ENCODE measurements at places on chromosomes 16 and 17.

DNA sequence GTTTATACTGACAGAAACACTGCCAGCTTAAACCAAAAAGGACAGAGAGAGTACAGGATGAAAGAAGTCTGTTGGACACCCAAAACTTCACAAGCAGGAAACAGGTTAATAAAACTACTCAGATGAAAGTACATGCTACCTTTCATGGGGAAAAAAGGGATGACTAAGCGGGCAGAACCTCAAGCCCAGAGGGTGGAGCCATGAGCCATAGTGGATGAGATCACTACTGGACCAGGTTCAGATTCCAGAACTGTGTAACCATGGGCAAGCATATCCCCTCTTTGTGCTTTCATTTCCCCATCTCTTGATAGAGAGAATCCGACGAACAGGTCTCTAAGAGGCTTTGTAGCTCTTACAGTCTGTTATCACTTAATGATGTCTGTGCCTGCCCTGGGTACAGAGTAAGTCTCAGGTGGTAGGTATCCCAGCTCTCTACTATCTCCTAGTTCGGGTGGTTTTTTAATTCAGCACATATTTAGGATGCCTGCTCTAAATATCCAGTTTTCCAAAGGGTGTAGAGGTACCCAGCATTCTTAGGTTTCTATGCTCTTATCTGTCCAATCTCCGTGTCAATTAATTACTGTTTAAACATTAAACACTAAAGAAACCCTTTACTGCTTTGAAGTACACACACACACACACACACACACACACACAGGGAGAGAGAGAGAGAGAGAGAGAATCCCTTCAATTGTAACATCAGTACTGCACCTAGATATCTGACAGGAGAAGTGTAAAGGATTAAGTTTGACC, 206.7 kb downstream of the ZNF423 start:
- peak; percentile 23 for DNase-seq

GRCh38 chr17:76179496-76180467, 38.7 kb upstream of the FOXJ1 start:
- no peak for DNase-seq

GRCh38 chr16:11329071-11329491, 16.2 kb upstream of the RMI2 start:
- DNase-seq, result no peak

- DNase-seq, result no peak
These were observed 51.5 kb downstream of the GSG1L start for GRCh38 chr16:28011971-28012445.

- peak; percentile 50 for DNase-seq
These were observed 30.0 kb downstream of the SOX9 start for GRCh38 chr17:72150632-72151460.

- no peak for DNase-seq
These were observed 10.0 kb downstream of the ALDH3A1 start for GRCh38 chr17:19738073-19738449.

DNA sequence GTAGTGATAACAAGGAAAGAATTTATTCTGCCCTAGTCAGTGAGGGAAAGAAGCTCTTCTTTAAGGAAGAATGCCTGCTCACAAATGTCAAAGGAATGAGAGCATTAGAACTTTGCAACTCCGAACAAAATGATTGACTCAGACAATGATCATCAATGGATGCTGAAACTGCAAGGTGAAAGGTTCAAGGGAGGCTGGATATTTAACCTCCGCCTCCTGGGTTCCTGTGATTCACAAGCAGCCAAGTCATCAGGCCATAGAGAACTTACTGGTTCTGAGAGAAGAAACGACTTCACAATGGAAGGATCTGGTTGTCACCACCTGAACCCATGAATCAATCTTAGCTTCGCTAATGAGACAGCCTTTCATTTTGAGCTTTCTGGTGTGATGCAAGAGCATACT, 16.0 kb upstream of the SCNN1B start:
- DNase-seq, result no peak

GRCh38 chr16:85615014-85615851, 2.1 kb downstream of the GSE1 start:
- DNase-seq, result peak; percentile 54

DNA sequence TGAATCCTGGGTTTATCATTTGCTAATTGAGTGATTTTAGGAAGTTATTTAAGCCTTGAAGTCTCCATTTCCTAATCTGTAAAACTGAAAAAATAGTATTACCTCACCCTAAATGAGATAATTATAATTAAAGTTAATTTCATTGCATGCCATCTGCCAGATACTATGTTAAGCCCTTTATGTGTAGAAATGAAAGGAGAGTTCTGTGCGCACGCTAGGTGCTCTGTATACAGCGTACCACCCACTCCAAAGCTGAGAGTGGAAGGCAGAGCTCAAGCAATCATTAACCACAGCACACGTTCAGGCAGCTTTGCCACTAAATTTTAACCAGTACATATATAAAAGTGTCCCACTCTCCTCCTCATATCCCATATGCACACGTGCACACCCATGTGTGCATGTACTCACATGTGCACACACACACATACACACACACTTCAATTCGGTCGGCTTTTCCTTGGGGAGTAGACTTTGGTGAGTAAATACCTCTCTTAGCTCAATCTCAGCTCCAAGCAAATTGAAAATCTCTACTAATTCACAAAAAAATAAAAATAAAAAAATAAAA, 204.8 kb downstream of the GRIN2A start:
- no peak for DNase-seq

DNA sequence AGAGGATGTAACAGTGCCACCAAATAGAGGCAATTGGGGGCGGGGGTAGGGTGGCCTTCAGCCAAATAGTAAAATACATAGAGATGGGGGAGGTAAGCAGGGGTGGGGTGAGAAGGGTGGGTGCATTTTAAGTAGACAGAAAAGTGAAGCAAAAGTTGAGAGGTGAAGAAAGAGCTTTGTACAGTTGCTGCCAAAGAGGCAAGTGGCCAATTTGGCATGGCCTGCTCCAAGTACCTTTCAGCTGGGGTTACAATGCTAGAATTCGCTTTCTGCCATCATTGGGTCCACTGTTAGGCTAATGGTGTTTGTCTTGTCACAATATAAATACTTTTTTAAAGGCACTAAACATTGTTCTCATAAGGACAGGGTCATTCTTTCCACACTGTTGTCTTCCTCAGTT, 5.2 kb upstream of the TMEM97 start:
- DNase-seq, result no peak

- DNase-seq, result no peak
These were observed 114.8 kb upstream of the XYLT1 start for GRCh38 chr16:17585449-17586074.

GRCh38 chr16:52783616-52784015, 236.7 kb upstream of the TOX3 start:
- no peak for DNase-seq

DNA sequence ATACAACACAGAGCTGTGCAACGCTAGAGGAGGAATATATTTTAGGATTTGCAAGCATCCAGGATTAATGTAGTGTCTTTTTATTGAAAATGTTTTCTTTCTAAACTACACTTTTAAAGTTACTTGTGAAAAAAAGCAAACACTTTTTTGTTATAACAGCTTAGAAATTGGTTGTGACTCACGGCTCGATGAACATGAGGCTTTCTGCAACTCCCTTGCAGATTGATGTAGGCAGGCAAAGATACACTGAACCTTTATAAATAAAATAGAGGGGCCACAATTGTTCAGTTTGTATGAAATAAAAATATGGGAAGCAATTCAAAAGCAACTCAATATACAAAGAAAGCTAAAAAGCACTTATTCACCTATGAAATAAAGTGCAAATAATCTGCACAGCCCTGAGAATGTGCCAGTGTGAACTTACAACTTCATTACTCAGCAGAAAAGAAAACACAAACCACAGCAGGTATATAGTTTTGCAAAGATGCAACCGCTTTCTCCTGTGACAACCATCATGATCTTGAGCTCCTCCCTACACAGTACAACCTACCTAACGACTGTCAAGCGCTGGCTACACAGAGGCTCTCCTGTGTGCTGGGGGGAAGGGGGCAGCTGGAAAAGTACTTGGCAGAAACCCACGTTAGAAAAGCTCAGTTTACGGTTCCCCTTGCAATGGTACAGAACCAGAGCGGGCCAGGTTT, 948 bp downstream of the LUC7L start:
- peak; percentile 50 for DNase-seq

DNA sequence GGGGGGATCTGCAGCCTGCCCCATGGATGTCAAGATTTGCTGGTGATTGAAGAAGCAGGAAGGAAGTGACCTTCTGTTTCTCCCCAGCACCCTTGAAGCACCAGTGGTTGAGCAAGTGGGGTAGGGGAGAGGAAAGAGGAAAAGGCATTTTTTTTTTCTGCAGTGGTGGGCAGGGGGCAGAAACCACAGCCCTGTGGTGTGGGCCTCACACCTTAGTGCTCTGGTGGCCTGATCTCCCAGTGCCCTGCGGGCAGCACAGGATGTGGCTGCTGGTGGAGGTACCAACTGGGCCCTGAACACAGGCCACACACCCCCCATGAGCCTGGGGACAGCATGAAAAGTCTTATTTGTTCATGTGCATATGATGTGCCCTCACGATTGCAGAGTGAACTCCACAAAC, 7.1 kb downstream of the ITGAD start:
- DNase-seq, result no peak

- DNase-seq, result no peak
These were observed 5.5 kb downstream of the CBFA2T3 start for GRCh38 chr16:88971371-88972097.

- no peak for DNase-seq
These were observed 48.5 kb downstream of the CEP95 start for GRCh38 chr17:64555281-64555680.

- DNase-seq, result no peak
These were observed 488 bp upstream of the SEBOX start for GRCh38 chr17:28365487-28365886.

DNA sequence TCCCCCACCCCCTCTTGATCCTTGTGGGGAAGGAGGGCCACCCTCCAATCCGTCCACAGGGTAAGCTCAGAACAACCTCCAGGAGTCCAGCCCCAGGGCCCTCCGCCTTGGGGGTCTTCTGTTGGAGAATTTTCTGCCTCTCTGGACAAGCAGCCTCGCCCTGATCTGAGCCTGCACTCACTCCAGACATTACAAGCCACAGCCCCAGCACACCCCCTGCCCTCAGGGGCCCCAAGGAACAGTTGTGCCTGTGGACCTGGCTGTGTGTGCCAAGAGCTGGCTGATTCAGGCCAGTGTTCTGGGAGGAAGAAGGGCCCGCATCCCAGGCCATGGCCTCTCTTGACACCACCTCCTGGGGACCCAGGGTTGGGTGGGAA, 477 bp upstream of the ARHGAP27 start:
- DNase-seq, result no peak

- no peak for DNase-seq
These were observed 20.3 kb downstream of the RHBDL3 start for GRCh38 chr17:32285746-32286517.

DNA sequence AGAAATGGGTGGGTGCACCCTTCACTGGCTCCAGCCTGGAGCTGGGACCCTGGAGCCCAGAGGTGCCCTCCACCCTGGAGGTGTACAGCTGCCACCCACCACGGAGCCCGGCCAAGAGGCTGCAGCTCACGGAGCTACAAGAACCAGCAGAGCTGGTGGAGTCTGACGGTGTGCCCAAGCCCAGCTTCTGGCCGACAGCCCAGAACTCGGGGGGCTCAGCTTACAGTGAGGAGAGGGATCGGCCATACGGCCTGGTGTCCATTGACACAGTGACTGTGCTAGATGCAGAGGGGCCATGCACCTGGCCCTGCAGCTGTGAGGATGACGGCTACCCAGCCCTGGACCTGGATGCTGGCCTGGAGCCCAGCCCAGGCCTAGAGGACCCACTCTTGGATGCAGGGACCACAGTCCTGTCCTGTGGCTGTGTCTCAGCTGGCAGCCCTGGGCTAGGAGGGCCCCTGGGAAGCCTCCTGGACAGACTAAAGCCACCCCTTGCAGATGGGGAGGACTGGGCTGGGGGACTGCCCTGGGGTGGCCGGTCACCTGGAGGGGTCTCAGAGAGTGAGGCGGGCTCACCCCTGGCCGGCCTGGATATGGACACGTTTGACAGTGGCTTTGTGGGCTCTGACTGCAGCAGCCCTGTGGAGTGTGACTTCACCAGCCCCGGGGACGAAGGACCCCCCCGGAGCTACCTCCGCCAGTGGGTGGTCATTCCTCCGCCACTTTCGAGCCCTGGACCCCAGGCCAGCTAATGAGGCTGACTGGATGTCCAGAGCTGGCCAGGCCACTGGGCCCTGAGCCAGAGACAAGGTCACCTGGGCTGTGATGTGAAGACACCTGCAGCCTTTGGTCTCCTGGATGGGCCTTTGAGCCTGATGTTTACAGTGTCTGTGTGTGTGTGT, 46.8 kb downstream of the IL21R start:
- DNase-seq, result peak; percentile 13

DNA sequence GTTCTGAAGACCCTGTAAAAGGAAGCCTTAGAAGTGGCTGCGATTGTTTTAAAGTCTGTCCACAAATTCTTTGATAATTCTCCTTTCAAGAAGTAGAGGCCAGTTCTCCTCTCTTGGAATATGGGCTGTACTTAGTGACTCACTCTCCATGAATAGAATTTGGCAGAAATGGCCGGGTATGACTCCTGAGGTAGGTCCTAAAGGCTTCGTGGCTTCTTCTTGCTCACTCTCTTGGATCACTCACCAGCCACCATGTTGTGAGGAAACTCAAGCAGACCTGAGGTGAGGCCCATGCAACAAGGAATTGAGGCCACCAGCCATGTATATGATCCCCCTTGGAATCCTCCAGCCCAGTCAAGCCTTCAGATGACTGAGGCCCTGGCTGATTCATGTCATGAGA, 75.8 kb downstream of the WWOX start:
- DNase-seq, result no peak

GRCh38 chr17:69227541-69227940, 1.1 kb downstream of the ABCA10 start:
- DNase-seq, result no peak

- DNase-seq, result no peak
These were observed 533.7 kb downstream of the CDH13 start for GRCh38 chr16:83160287-83161020.

DNA sequence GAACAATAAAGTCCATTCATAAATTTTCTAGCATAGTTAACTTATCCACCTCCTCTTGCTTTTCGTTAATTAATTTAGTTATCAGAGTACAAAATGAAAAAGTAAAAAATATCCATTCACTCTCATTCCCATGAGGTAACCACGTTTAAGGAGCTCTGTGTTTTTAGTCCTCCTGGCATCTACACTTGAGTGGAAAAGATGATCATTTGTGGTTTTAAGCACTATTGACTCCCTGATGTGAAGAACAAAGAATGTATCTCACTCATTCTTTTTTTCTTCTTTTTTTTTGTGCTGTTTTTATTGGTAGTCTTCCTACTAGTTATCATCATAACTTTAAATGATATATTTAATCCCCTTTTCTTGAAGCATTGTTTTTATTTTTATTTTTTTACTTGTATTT, 26.1 kb downstream of the QPRT start:
- no peak for DNase-seq

- DNase-seq, result no peak
These were observed 117.5 kb downstream of the FTO start for GRCh38 chr16:53821487-53821886.

GRCh38 chr17:8832711-8833352, 33.7 kb upstream of the MFSD6L start:
- DNase-seq, result peak; percentile 56

DNA sequence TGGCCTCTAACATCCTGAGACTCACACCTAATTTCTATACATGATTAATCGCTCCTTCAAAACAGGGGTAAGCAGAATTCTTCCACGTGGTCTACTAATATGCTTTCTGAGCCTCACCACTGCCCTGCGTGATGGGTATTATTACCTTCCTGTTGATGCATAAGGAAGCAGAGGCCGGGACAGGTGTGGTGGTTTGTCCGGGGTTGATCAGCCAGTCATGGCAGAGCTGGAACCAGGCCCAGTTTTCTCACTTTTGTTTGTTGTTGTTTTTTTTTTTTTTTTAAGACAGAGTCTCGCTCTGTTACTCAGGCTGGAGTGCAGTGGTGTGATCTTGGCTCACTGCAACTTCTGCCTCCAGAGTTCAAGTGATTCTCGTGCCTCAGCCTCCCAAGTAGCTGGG, 31.2 kb downstream of the RNF135 start:
- DNase-seq, result no peak
